ENCODE measurements at places on chromosomes 5 and 9. TPM values are rescaled to one million over a fixed set of nuclear protein-coding genes. Genes with fewer than 3 reads are reported as not detected.
A peak's percentile ranks its signal among the peaks of the same experiment; 100 is the strongest.

- peak; percentile 94 for DNase-seq
Measured at GRCh38 chr9:14314929-14315874, 1.3 kb upstream of the NFIB start.

DNA sequence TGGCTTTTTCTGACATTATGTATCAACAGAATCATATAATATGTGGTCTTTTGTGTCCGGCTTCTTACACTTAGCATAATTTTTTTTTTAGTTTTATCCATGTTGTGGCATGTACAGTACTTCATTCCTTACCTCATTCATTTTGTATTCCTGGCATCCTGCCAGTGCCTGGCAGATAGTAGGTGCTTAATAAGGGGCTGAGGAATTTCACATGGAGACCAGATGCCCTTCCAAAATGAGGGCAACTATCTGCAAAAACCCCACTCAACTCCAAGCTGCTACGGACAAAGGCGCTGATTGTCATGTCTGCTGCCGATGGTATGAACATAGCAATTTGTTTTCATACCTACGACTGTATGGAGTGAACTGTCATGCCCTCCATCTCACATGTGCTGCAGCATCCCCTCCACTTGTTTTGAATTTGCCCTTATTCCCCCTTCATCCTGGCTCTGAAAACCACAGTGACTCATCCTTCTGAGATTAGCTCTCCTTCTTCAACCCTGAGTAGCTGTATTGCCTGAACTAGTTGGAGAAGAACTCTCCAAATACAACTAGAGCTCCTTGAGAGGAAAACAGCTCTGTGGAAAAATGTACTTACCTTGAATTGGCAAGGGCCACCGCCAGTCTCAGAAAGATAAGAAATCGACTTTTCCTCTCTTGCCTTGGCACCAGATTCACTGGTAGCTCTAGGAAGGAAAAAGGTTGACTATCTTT is 41.3 kb upstream of the FOXE1 start:
- no peak for DNase-seq

GRCh38 chr5:6360323-6361072 is 17.8 kb downstream of the MED10 start:
- DNase-seq, result peak; percentile 4

GRCh38 chr9:70883056-70883455 is 238.4 kb downstream of the TRPM3 start:
- DNase-seq, result no peak

DNA sequence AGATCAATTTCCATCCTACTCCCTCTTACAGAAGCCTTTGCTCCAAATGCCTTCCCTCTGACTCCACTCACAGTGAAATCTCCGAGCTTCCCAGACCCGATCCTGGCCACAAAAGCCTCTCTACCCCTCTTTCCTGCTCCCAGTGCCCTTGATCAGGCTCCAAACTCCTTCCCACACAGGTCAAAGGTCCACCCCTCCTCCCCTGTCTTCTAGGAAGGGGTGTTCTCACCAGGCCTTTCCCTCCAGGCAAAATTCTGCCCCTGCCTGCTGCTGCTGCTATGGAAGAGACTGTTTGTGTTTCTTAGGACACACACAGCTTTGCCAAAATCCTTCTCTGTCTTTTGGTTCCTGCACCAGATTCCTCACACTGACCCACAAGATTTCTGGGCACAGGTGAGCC is 85.8 kb upstream of the ALDH1A1 start:
- DNase-seq, result peak; percentile 23

GRCh38 chr9:3981897-3982296 is 318.0 kb downstream of the GLIS3 start:
- DNase-seq, result no peak

DNA sequence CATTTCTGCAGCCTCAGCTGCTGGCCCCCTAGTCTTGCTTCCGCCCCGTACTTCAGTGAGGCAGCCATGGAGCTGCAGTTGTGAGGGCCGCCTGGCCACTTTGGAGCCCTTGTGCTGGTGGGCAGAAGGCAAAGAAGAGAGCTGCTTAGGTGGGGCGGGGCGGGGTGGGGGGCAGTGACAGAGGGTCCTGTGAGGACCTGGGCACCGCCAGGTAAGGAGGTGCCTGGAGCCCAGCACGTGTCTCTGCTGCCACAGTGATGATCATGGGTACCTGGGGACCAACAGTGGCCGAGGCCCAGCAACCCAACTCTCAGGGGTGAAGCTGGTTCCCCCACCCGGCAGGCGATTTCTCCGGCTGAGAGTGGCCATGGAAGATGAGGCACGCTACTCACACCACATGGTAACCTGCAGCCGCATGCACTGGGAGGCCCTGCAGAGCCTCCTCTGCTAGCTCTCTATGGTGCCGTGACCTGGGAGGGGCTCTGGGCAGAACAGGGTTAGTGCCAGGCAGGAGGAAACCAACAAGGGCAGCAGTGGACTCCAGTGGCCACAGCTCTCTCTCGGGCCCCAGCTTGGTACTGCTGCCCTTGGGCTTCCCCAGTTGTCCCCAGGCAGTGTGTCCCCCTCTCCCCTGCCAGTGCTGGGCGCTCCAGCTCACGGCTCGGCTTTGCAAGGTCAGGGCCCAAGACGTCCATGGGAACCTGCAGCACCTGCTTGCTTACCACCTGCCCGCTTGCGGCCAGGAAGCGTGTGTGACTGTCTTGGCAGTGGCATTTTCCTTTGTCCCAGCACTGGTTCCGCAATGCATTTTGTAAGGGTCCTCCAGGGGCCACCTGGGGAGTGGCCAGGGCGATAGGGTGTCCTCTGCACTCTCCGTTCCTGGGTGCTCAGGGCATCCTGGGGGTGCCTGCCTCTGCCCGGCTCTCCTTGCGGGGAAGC is 24.0 kb downstream of the NDUFS6 start:
- DNase-seq, result peak; percentile 62

GRCh38 chr5:14976486-14976885 is 104.9 kb upstream of the ANKH start:
- DNase-seq, result no peak

DNA sequence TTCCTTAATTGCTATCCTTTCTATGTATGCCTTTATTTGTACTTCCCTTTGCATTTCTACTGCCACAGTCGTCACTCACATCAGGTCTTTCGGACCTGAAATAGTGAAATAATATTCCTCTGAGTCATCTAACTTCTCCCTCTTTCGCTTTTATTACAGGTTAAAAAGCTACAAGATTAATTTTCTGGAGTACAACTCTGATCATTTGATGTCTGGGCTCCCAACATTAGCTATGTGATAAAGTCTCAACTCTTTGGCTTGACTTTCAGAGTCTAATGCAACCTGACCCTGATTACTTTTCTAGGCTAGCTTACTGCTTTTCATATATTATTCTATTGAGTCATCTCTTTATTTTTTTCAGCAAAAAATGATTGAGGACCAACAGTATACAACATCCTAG is 638.8 kb upstream of the WWC1 start:
- DNase-seq, result no peak

- DNase-seq, result no peak
Measured at GRCh38 chr9:94907264-94907936, 180.9 kb downstream of the AOPEP start.

DNA sequence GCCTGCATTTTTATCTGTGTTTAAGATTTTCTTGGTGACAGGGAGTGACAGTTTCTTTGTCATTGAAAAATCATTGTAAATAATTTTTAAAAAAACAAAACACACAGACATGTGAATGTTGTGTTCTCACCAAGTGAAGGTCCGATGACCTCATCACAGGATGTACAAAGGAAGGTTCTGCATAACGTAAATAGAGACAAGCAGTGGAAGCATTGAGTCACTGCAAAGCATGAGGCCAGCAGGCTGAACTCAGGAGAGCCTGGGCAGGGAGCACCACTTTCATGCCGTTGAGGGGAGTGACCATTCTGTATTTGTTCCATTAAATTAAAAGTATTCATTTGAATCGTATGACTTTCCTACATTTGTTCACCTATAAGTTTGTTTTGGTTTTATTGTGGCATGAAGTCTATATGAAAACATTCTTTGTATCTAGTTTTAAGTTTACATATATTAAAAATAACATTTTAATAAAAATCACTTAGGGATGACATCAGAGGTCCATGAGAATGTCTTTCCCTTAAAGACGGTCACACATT is 70.4 kb upstream of the TLE1 start:
- no peak for DNase-seq

DNA sequence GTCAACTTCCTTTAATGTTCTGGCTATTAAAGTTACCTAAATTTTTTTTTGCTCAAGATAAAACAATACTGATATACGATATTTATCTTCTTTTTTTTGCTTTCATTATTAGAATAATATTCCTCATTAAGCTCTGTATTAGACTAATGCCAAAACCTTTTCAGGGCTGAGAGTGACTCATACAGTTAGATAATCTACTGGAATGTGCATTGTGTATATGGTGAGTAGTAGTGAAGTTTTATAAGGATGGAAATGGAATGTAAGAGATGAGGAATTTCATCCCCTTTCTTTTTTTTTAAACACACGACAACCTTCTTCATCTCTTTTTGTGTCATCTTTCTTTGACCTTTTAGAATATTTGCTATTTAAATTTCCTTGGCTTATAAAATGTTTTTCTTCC is 268.6 kb downstream of the ISL1 start:
- no peak for DNase-seq

DNA sequence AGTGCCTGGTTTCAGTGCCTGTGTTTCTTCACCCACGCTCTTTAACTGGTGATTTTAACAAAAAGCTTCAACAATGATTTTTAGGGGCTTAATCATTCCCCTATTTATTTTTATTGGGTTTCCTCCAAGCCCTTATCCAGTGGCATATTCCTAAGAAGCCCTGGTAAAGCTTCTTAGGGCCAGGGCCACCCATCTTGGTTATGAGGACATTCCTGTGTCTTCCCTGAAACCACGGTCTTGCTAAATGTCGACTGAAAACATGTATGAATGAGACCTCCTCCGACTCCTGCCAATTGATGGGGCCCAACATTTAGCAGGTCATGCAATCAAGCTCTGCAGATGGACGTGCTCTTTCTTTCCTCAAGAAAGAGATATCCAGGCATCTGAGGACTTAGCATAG is 13.7 kb upstream of the CARTPT start:
- DNase-seq, result no peak

DNA sequence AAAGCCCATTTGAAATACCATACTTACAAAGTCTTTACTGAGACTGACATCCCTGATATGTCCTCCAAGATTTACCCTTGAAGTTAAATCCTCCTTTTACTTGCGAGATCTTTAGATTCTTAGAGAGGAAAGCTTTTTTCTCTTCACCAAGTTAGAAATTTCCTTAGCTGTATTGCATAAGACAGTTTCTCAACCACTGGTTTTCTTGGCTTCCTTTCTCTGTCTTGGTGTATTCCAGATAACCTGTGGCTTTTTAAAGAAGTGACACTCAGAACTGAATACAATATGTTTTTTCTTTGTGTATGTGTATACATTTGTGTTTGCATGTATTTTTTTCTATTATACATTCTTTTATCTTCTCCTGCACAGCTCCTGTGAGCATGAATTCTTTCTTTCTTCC is 65.0 kb downstream of the SNCAIP start:
- no peak for DNase-seq

DNA sequence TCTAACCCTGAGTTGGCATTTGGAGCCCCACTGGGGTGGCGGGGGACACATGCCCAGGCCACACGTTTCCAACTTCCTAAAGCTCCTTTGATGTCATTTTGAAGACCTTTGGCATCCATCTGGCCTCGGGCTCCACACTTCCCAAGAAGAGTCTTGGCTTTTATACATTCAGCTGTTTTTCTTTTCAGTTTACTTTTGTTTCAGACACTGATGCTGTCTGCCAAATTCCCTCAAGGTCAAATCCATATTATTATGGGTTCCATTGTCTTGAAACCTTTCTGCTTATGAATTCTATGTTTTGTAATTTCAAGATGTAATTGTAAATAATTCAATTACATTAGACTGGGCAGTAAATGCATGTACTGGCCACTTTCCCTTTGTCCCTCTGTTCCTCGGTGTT is 23.7 kb upstream of the NFIB start:
- no peak for DNase-seq

- no peak for DNase-seq
Measured at GRCh38 chr9:95336281-95336680, 18.8 kb upstream of the FANCC start.

- no peak for DNase-seq
Measured at GRCh38 chr5:127865273-127865672, 162.1 kb downstream of the CCDC192 start.

GRCh38 chr5:176773408-176774035 is 36.8 kb upstream of the UNC5A start:
- peak; percentile 22 for DNase-seq

- no peak for DNase-seq
Measured at GRCh38 chr5:84259283-84260045, 125.2 kb downstream of the EDIL3 start.

GRCh38 chr5:151718646-151719045 is 31.9 kb upstream of the SPARC start:
- DNase-seq, result no peak

GRCh38 chr5:97888439-97888838 is 705.4 kb upstream of the RIOK2 start:
- no peak for DNase-seq

DNA sequence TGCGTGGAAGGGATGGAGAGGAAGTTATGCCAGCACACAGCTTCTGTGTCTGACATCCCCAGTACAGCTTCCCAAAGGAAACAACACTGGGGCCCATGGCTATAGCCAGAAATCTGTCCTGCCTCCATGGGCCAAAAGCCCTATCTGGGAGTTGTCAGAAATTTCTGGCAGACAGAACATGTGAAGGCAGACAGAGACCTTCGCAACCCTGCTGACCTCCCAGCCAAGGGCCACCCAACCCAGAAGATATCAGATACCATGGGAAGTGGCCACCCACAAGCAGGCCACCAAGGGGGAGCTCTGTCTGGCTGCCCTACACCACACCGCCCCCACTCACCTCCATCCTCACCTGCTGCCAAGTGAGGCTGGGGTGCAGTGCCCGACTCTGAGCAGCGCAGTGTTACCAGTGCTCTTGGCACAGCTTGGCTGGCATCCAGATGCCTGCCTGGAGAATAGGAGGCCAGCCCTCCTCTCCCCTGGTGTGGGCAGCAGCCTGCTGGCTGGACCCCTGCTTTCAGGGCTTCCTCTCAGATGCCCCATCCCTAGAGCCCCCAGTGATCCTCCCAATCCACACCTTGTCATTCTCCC is 61.6 kb upstream of the NEURL1B start:
- DNase-seq, result no peak

DNA sequence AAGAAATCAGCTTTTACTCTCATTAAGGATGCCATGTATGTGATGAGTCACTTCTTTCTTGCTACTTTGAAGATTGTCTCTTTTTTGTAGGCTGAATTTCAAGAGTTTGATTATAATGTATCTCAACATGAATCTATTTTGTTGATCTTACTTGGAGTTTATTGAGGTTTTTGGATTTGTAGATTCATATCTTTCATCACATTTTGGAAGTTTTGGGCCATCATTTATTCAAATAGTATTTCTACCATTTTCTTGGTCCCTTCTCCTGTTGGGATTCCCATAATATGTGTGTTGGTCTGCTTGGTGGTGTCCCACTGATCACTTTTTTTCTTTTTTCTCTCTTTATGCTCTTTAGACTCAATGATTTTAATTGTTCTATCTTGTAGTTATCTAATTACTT is 116.3 kb downstream of the CNTLN start:
- DNase-seq, result no peak

IL4 gene
- not detected for total RNA-seq

KCNN2 gene
- 1.5 TPM for total RNA-seq

TIMD4 gene
- not detected for total RNA-seq

IL7R gene
- 0.56 TPM for total RNA-seq

CARTPT gene
- total RNA-seq, result not detected

TLX3 gene
- total RNA-seq, result not detected

EXD3 gene
- total RNA-seq, result 16.0 TPM

OTP gene
- total RNA-seq, result not detected

SLC36A3 gene
- total RNA-seq, result not detected

SOX30 gene
- total RNA-seq, result not detected

AKNA gene
- total RNA-seq, result 18.0 TPM

HAPLN1 gene
- total RNA-seq, result not detected

C5orf52 gene
- total RNA-seq, result not detected

IDNK gene
- 4.3 TPM for total RNA-seq

SPATA24 gene
- total RNA-seq, result 3.2 TPM

MARCHF11 gene
- 0.24 TPM for total RNA-seq
